ENCODE measurements at places on chromosomes 5 and 9. TPM values are rescaled to one million over a fixed set of nuclear protein-coding genes. Genes with fewer than 3 reads are reported as not detected.

Gene PCDHA4
- 10.7 TPM for total RNA-seq

Gene EIF4E1B
- total RNA-seq, result not detected

DNA sequence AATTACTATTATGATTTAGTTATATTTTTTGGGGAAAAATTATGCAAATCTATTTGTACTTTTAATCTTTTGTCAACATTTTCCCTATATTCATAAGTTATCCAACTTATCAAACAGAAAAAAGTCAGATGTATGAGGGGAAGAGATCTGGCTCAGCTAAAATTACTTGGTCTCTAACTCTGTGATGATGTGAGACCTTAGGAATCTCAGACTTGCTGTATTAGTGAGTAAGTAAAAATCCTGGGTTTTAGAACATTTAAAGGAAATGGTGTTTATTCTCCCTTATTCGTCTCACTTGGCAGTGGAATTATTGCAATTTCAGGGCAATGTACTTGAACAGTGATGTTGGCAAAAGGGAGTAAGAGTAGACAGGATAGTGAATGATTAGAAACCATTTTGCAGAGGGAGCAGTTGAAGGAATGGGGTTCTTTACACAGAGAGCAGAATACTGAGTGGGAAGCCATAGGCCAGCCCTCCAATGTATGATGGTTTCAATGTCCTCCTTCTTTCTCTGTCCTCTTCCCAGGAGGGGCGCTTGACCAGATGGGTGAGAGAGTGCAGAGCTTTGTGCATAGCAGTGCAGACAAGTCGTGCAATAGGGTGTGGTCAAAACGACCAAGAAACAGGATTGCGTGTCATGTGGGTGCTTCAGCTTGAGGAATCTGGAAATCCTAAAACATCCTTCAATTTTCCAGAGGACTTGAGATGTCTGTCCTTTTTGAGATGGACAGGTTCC, 91.7 kb downstream of the TENT4A start:
- H3K4me3 ChIP-seq, result no peak overlapping the region
- H3K4me1 ChIP-seq, result no peaks in the 10 kb centered on the region
- DNase-seq, result no peak
- no peaks in the 10 kb centered on the region for H3K27me3 ChIP-seq
- H3K27ac ChIP-seq, result no peak overlapping the region

GRCh38 chr9:124364141-124364540, 51.1 kb downstream of the PSMB7 start:
- H3K27me3 ChIP-seq, result no peaks in the 10 kb centered on the region
- no peak overlapping the region for H3K4me3 ChIP-seq
- H3K4me1 ChIP-seq, result peaks cover 18% of the 10 kb centered on the region
- peaks cover 10% of the 10 kb centered on the region for H3K36me3 ChIP-seq
- DNase-seq, result no peak
- H3K27ac ChIP-seq, result no peak overlapping the region

All from type B pancreatic cell (in vitro differentiated cells).